NAMALWA (cell line): ENCODE measurements at places on chromosomes 11 and 22.

- DNase-seq: peak; percentile 64
Measured at GRCh38 chr22:39349506-39349966, 255 bp upstream of the SYNGR1 start.

DNA sequence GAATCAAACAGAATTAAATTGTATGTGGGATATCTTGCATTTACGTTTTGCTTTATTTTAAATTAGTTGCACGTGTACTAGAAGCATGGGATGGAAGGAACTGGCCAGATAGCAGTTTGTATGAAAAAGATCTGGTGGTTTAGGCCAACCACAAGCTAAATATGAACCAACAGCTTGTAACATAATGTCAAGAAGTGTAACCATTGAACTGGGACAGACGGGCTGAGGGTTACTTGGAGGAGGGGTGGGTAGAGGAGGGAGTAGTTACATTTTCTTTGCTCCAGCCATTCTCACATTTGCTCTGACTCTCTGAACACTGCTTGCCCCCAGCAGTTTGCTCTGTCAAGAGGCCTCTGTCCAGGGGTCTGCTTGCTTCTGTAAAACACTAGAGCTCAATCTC is 31.7 kb upstream of the CXCR5 start:
- peak; percentile 63 for DNase-seq

DNA sequence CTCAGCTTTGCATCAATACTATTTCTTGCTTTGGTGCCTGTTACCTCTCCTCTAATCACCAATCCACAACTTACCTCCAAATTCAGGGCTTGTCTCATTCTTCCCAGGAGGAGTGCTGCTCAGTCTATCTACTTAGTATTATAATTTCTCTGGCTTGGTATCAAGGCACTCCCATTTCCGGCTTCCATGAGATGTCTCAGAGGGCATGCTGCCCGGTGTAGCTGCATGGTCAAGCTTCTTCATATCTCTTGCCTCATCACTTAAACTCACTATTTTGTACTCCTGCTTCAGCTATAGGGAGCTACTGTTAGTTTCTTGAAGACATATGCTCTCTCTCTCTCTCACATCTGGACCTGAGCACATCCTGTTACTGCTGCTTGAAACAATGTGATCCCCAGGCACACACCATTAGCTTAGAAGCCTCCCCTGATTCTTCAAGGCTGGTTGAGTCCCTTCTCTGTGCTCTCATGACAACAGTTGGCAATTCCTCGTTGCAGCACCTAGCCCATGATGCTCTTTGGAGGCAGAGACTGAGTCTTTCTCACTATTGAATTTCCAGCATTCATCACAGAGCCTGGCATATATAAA is 182.8 kb upstream of the SYN3 start:
- no peak for DNase-seq

GRCh38 chr22:35656284-35656752 is 8.1 kb downstream of the APOL6 start:
- DNase-seq: no peak

DNA sequence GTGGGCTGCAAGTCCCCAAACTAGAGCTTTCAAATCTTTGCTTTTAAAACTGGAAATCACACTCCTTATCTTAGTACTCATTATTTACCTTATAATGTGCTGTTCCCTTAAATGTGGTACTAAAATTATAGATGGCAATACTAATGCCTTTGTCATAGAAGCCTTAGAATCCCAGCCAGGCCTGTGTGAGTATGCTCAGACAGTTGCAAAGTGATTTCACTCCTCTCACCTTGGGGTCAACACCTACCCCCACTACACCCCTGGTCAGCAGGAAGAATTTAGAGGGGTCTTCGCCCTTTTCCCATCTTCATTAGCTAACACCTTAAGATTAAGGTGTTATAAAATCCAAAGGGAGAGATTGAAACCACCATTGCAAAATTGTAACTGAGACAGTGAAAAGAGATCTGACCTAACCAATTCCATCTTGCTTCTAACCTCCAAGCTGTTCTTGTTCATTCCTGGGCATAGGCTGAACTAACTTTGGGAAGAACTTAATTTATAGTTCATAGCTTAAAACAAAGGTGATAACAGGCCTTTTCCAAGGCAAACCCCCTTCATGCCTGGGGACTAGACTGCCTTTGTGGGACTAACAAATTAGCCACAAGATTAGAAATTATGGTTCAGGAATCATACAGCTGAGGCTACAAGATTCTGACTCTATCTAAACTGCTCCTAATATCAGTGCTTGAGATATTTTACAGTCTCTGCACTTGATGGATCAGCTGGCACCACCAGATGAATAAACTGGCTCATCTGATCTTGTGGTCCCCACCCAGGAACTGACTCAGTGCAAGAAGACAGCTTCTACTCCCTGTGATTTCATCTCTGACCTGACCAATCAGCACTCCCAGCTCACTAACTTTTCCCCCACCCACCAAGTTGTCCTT is 10.4 kb upstream of the MRPL17 start:
- DNase-seq: no peak

DNA sequence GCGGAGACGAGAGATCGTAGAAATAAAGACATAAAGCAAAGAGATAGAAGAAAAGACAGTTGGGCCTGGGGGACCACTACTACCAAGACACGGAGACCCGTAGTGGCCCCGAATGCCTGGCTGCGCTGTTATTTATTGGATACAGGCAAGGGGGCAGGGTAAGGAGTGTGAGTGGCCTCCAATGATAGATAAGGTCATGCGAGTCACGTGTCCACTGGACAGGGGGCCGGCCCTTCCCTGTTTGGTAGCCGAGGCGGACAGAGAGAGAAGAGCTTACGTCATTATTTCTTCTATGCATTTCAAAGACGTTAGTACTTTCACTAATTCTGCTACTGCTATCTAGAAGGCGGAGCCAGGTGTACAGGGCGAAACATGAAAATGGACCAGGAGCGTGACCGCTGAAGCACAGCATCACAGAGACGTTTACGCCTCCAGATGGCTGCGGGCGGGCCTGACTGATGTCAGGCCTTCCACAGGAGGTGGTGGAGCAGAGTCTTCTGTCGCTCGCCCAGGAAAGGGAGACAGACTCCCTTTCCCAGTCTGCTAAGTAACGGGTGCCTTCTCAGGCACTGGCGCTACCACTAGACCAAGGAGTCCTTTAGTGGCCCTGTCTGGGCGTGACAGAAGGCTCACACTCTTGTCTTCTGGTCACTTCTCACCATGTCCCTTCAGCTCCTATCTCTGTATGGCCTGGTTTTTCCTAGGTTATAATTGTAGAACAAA is 24.8 kb downstream of the PPP6R2 start:
- no peak for DNase-seq

- DNase-seq: no peak
Measured at GRCh38 chr22:49295465-49295743, 532.3 kb downstream of the BRD1 start.

DNA sequence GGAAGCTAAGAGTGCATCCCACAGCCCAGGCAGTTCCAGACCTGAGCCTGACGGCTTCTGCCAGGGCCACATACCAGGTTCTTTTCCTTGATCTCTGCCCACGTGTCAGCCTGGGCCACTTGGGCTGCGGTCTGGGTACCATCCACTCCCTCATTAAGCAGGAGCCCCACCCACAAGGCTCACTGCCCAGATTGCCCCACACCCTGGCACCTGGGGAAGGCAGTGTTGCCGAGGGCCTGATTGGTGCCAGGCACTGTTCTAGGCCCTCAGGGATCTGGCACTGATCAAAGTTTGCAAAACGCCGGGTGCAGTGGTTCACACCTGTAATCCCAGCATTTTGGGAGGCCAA is 15.4 kb downstream of the GGA1 start:
- DNase-seq: no peak

DNA sequence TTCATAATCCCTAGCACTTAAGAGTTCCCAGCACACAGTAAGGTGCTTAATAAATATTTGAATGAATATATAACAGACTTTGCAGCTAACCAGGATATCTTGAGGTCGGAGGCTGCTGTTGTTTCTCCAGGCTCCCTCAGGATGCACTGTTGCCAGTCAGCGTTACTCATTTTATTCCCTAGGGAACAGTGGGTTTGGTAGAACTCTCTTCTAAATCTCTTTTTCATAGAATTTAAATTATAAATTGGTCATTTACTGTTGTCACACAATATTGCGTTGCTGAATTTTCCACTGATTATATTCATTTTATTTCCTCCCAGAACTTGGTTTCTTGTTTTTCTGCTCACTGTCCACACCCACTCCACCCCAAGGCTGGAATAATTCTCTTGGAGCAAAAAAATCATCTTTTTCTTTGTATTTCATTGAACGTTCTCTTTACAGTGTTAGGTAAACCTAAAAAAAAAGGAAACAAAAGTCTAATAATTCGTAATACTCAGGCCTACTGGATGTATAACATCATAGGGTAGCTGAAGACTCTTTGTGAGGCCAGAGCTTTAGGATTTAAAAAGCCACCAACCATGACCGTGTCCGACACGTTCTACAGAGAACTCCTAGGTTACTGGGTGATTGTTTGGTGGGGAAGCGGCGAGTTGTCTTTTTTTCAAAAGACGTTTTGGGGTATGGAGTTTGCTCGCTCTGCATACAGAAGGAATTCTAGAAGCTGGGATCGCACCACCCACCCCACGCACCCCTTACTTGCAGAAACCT is 766 bp upstream of the CAPRIN1 start:
- DNase-seq: peak; percentile 70
